AG20443 (cell line): ENCODE measurements at places on chromosomes 2 and 18.

GRCh38 chr18:7617738-7618422, 50.8 kb downstream of the PTPRM start:
- DNase-seq = peak; percentile 63

DNA sequence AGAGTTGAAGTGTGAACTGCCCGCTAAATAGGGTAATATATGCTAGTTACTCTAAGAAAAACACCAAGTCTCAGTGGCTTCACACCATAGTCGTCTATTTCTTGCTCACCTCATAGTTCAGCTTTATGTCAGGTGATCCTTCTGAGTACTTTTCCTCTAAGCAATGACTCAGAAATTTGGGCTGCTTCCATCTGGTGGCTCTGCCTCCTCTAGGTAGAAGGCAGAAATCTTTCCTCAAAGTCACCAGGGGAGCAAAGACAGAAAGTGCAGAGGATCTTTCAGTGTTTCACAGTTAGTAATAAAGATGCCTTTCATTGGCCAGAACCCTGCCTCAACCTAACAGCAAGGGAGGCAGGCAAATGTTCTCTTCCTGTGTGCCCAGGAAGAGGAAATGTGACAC, 17.3 kb downstream of the CDH20 start:
- DNase-seq = no peak

DNA sequence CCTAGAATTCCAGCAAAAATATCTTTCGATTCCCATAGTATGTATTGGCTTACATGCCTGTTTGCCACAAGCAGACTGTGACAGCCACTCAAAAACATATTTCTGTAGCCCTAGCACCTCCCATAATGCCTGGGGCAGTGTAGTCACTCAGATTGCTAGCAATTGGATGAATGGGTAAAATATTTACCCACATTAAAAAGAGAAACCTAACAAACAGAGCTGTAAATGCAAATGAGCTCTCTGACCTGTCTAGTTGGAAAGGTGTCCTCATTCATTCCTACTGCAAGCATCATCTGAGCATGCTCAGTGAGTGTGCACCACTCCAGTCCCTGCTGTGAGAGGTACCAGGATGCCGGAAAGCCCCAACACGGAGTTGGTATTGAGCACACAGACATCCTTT, 234.0 kb upstream of the RAB12 start:
- no peak for DNase-seq

DNA sequence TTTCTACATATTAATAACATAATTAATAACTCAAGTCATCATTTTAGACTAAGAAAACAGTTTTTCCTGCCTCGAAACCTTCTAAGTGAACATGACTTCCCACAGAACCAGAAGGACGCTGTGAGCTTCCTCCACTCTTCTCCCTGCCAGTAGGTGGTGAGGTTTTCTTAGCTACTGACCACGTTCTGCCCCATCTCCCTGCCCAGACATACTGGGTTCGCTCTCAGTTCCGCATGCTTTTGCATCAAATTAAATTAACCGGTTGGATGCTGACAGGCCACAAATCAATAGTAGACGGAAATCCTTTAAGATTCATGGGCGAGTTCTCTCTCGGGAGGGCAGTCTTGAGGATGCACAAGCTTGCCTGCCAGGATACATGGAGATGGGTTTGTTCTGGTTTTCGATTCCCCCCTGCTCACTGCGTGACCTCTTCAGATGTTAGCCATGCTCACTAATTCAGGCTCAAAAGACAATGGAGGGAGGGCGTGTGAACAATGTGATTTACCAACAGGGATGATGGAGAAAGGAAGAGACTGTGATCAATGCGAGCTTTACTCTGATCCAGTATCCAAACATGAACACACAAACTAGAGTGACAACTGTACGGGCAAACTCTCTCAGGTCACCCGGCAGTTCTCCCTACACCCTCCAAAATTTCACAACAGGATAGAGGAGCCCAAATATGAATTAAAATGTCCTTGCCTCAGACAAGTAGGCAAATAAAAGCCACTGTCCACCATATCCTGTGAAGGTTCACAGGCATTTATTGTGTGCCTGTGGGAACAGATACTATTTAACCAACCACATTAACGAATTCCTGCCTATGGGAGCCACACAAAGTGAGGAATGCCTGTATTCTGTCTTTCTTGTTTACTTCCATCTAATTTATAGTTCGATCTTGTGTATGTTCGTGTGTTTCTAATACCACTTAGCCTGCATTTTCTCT, 375.7 kb downstream of the EIPR1 start:
- peak; percentile 66 for DNase-seq

DNA sequence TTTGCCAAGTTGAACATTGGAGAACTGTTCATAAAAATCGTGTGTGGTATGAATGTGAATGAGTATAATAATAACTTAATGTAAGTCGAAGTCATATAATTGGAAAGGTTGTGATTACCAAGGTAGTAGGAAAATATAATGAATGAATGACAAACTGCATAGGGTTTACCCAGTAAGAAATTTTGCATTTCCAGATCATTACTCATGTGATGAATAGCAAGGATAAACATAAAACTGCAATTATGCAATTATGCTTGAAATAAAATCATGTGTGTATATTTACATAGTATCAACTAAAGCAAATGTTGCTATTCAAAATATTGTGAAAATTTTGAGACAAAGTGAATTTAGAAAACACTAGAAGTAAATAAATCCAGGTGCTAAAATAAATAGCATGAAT, 1108.7 kb upstream of the TMEFF2 start:
- DNase-seq = no peak

DNA sequence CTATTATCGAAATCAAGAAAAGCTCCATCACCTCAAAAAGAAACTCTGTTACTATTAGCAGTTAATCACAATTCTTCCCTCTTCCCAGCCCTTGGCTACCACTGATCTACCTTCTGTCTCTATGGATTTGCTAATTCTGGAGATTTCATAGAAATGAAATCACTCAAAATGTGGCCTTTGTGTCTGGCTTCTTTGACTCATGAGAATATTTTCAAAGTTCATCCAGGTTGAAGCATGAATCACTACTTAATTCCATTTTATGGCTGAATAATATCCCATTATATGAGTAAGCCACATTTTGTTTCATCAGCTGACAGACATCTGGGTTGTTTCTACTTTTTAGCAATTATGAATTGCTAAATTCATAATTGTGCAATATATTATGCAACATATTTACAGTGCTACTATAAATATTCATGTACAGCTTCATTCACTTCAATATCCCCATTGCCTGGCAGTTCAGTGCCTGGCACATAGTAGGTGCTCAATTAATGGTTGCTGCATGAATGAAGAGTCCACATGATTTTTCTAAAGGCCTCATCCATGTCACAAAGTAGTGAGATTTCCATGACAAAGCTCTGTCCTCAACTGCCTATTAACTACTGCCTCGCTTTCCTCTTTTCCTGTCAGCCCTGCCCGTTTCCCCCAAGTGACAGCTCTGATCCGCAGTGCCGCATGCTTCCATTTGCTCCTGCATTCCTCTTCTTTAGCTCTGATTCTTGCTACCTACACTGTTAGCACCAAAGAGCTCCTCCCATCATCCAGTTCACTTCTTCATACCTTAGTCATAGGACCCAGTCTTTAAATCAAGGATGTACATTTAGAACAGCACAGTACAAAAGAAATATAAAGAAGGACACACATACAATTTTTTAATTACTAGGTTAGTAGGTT, 32.8 kb downstream of the CCDC93 start:
- peak; percentile 53 for DNase-seq

- DNase-seq = no peak
These were observed 76.1 kb upstream of the MAPRE2 start for GRCh38 chr18:34965108-34965507.

DNA sequence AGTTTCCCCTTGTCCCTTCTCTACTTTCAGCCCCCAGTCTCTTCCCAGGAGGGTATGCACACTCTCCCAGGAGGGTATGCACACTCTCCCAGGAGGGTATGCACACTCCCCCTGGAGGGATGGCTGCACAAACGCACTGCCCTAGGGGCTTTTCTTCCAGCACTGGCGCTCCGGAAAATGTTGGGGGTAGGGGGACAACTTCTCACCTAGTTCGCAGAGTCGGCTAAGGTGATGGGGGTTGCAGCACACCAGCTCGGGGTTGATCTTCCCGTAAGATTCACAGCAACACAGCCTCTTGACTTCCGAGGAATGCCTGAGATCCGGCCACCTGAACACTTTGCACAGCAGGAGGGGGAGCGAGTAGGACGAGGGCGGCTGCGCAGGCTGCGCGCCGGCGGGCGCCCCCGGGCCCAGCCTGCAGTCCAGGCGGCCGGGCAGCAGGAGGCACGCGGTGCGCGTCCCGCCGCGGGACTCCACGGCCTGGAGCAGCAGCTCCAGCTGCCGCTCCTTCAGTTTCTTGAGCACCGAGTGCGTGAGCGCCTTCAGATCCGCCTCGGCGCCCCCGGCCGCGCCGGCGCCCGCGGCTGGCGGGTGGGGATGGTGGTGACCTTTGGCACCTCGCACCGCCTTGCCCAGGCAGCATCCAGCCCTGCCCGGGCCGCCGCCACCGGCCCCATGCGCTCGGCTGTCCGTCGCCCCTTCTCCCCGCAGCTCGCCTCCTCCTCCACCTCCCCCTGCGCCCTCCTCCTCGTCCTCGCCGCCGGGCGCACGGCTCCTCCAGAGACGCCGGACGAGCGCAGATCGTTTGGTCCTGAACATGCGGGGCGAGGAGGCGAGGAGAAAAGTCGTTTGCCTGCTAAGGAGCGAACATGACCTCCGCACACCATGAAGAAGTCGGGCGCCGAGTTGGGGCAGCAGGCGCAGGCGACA, 894 bp downstream of the SMAD7 start:
- no peak for DNase-seq

DNA sequence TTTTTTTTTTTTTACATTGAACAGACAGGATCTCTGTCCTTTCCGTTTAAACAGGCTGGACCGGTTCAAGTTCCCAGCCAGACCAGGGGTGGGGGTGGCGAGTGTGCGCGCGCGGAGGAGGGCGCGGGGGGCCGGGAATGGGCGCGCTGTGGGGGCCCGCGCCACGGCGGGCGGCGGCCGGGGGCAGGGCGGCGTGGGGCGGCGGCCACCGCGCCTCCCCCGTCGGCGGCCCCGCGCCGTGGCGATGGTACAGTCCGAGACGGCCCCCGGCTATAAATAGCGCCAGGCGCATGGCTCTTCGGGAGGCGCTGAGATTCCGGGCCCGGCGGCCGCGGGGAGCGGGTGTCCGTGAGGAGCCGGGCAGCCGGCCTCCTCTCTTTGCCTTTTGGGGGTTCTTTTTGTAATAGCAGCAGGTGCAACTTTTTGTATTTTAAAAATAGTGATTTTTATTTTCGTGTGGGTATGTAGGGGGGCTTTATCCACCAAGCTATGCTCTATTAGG, 430 bp upstream of the CELF4 start:
- DNase-seq = peak; percentile 91

- no peak for DNase-seq
These were observed 71.2 kb upstream of the DOCK10 start for GRCh38 chr2:225113371-225114015.

- no peak for DNase-seq
These were observed 28.9 kb downstream of the LPIN2 start for GRCh38 chr18:2984091-2984490.

GRCh38 chr18:27136208-27136535, 48.9 kb downstream of the CHST9 start:
- DNase-seq = peak; percentile 7

DNA sequence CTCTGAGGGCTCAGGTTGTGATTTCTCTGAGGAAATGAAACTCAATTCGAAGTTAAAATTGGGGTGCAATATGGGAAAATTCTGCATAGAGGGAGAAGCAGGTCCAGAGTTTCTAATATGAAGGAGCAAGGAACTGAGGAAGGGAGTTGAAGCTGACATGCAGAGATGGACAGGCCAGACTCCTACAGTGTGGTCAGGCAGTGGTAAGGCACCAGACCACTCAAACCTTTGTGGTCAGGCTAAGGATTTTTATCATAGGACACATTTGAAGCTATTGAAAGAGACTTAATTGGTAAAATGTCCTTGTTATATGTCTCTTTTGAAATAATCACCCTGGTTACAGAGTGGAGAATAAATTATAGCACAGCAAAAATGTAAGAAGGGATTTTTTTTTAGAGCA, 1074.8 kb upstream of the CDH2 start:
- DNase-seq = no peak

DNA sequence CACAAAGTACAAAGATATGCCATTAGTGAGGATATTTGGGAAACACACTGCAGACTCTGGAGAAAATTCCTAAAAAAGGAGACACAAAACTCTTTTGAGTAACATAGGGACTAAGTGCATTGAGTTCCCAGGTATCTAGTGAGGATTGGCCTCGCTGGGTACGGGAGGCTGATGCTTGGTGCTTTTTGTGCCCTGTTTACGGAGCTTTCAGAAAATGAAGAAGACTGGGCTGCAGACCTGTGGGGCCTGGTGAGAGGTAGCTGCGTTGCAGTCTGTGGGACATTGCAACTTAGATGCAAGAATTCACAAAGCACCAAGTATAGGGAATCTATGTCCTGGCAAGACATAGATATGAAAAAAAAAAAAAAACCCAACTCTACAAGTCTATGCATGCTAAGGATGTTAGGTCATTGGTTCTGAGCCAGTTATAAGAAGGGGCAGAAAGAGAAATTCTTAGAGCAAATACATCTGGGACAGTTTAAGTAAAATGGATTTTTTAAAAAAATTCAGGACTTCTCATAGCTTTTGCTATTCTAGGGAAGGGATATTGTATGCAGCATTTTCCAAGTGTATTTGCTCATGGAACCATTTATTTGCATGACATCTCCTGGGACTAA, 156.0 kb downstream of the SLC4A3 start:
- DNase-seq = no peak

GRCh38 chr18:30763902-30764350, 278.6 kb downstream of the DSC3 start:
- no peak for DNase-seq

DNA sequence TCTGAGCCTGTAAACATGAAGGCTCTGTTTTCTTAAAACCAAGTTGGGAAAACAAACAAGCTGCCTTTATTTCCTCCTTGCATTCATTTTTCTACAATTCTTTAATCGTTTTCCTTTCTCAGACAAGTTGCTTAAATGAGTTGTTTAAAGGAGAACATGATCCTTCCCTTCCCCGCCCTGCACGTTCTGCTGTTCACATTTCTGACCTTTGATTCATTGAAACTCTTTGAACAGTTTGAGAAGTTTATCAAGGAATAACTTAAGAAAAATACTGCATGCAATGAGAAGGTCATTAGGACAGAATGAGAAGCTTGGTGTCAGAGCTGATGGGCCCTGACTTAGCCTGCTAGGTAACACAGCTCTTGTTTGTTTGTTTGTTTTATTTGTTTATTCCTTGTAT, 181.6 kb downstream of the PARD3B start:
- DNase-seq = no peak

DNA sequence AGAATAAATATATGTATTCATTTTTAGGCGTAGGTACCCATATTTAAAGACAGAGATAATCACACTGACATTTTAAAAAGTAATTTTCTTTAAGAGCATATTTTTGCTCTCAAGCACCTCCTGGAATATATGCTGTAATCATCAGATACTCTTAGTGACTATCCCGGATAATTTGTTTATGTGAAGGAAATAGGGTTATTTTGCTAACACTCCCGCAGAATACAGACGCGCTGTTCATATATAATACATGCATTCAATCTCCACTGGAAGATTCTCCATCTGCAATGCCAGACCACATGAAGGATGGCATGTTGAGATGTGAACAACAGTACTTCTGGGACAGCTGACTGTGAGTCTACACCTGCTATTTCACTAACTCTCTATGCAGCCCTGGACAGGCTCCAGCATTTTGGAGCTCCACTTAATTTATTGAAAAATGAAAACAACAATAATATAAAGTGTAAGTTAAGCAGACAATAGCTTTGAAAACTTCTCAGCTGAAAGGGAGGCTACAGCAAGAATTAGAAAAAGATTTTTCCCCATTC, 430.6 kb downstream of the TMX3 start:
- no peak for DNase-seq
